ENCODE measurements at places on chromosomes 7 and 10.
A peak's percentile ranks its signal among the peaks of the same experiment; 100 is the strongest.

DNA sequence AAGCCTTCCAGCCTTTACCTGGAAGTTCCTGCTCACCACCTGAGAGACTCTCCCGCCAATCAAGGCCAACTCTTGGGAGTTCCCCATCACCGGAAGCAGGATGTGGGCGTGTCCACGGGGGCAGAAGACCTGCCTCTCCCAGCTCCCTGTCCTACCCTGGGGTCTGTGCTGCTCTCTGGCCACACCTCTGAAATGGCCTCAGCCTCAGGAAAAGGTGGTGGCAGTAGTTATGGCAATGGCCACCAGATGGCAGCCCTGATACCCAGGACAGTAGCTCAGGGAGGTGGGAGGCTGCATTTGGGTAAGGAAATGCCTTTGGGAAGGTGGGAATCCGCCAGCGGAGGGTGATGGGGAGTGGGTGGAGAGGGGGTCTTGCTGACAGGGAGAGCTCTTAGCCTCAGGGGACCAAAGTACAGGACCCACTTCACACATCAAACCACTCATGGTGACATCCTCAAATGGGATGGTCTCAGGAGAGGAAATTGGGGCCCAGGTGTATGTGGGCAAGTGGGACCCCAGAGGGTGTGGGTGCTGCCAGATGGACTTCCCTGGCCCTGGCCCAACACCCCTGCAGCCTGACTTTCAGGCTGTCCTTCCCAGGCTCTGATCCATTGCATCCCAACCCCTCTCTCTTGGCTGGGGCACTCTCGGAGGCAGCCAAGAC lies 33.9 kb downstream of the KAZALD1 start:
- peak; percentile 66 for DNase-seq

DNA sequence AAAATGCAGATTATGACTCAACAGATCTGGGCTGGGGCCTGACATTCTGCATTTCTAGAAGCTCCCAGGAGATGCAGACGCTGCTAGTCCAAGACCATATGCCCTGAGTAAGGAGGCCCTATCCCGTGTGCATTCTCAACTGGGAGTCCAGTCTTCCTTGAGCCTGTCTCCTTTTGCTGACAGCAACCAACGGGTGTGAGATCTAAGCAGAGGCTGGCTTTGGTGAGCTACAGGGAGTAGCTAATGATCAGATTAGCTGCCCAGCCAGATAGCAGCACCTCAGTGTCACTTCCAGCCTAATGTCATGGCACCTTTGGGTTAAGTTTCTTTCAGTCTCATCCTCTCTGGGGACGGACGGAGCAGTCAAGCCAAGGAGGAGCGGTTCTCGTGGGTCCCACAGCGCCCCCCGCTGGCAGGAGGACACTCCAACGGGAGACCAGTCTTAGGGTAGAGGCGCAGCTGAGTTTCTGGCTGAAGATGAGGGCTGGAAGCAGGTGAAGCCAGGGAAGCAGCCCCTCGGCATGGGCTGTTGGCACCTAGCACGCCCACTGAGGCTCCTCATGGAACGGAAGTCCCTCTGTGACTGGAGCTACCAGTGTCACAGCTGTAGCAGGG lies 154.0 kb downstream of the CCDC3 start:
- no peak for DNase-seq

DNA sequence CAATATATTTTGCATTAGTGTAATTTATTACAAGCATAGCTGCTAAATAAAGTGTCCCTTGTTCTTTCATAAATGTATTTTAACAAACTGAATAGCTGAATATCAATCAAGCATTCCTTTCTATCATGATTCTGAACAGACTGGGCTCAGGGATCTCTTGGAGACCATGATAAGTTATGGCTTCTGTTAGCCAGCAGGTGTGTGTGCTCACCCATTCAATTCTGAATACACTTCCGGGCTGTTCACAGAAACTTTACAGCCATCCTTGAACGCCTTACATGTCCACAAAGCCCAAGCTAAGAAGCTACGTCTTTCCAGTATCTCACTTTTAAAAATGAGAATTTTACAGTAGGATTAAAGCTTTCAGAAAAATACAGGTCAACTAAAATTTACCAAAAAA lies 115.1 kb downstream of the SVIL start:
- DNase-seq, result no peak

DNA sequence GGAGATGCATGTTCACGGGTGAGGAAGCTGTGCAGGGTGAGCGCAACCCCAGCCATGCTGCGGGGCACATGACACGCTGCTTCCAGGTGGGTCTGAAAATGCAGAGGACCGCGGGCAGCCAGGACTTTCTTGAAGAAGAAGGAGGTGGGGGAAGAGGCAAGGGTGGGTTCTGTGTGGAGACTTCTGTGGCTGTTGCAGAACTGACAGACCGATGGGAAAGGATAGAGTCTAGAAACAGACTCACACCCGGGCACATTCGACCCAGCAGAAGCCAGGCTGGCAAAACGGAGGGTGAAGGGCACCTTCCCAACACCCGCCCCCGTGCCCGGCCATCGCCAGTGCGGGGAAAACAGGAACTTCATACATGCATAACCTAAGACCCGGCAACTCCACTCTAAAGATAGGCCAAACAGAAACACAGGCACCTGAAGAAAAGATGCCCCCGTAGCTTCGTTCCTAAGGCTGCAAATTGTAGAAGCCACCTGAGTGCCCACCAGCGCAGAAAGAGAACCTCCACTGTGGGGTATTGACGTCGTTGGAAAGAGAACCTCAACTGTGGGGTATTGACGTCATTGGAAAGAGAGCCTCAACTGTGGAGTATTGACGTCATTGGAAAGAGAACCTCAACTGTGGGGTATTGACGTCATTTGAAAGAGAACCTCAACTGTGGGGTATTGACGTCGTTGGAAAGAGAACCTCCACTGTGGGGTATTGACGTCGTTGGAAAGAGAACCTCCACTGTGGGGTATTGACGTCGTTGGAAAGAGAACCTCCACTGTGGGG lies 4.8 kb upstream of the KNDC1 start:
- DNase-seq, result no peak

GRCh38 chr7:99407872-99408378 lies 472 bp downstream of the PDAP1 start:
- no peak for DNase-seq

DNA sequence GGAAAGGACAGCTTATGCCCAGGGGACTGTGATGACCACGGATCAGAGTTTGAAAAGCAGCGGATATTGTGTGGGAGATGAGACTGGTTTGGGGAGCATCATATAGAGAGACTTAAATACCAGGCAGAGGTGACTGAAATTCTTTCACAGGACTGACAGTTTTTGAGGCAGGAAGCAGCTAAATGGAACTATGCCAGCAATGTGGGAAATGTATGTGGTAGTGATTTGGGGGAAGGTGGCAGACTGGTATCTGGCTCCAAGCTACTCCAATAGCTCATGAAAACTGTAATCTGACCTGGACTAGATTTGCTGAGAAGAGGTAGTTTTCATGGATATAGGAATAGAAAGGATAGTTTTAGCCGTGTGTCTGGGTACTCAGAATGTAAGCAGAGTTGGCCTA lies 592.6 kb downstream of the REEP3 start:
- no peak for DNase-seq

GRCh38 chr7:106866298-106867281 lies 1.5 kb downstream of the PIK3CG start:
- no peak for DNase-seq

All from head of caudate nucleus (tissue), 42 donors.